ENCODE measurements at places on chromosomes 11 and 22.

DNA sequence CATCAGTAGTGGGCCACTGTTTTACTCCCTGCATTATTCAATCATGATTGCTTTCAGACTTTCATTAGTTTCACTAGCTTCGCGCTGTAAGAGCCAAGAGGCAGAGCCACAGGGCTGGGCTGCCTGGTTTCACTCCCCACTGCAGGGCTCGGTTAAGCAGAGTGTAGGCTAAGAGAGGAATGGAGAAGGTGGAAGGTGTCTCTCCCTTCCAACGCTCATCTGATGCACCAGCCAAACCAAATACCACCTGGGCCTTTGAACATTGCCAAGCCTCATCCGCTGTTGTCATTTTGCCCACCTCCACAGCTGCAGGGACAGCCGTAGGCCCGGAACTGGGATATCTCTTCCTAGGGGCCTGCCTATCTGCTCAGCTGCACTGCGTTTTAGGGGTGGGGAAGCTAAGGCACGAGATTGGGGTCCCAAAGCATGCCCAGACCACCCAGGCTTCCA lies 480 bp upstream of the SMARCB1 start:
- DNase-seq, result no peak

DNA sequence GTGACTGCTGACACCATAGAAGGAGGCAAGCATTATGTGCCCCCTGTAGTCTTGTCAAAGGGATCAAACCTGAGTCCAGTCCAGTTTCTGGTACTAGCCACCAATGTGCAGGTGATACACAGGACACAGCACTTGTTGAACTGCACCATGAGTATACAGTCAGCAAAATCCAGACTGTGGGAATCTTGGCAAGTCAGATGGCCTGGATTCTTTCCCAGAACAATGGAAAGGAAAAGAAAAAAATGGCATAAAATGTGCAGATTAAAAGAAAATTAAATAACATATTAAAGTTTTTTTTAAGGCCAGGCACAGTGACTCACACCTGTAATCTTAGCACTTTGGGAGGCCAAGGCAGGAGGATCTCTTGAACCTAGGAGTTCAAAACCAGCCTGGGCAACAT lies 16.8 kb downstream of the CRY2 start:
- DNase-seq, result no peak

GRCh38 chr11:92766698-92767097 lies 202.8 kb upstream of the MTNR1B start:
- DNase-seq, result no peak

DNA sequence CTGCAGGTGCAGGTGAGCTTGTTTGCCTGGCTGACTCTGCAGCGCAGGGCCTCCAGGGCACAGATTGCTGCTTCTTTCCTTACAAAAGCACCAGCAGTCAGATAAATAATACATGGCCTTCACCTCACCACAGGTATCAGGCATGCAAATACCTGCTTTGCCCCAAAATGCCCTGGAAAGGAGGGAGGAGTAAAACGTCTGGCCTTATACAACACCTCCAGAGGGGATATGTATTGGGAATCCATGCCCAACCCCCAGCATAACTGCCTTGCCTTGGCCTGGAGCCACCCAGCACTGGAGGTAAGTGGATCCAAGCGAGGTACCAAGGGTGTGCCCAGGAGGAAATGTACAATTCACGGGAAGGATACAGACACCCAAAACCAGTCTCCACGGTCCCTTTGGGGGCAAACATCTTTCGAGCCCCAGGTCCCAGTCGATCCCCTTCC lies 860 bp downstream of the TMEM184B start:
- no peak for DNase-seq

- no peak for DNase-seq
Observed at GRCh38 chr11:68773521-68774193, 22.3 kb upstream of the TESMIN start.

GRCh38 chr22:25057013-25057881 lies 104.7 kb downstream of the KIAA1671 start:
- DNase-seq, result no peak

GRCh38 chr22:29139965-29140782 lies 65.5 kb upstream of the EMID1 start:
- no peak for DNase-seq

DNA sequence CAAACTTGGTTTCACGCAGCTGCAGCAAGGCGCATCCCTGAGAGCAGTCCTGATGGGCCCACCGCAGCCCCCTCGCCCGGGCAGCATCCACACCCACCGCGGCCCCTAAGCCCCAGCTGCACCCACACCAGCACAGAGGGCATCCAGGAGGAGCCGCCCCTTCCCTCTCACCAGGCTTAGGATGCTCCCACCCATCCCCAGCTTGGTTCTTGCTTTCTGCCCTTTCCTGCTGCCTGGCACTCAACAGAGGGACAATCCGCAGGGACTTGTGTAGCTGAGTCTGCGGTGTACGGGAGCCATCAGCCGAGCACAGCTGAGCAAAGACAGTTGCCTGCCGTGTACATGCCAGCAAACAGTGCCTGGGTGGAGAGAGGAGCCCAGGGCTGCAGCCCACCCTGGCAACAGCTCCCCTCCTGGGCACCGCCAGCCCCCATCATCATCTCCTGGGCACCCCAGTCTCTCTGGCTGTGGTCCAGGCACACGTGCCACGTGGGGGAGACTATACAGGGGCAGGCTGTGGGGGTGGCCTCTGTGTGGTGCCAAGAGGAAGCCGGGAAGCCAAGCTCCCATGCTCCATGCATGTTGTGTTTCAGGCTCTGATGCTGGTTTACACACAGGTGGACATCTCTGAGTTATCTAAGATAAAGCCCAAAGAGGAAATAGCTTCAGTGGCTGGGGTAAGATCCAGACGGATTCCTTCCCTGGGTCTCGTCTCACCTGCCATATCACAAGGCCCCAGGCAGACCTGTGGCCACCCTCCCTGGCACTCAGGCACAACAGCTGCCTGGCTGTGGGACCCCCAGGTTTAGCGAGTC lies 36.0 kb upstream of the GNB1L start:
- no peak for DNase-seq

DNA sequence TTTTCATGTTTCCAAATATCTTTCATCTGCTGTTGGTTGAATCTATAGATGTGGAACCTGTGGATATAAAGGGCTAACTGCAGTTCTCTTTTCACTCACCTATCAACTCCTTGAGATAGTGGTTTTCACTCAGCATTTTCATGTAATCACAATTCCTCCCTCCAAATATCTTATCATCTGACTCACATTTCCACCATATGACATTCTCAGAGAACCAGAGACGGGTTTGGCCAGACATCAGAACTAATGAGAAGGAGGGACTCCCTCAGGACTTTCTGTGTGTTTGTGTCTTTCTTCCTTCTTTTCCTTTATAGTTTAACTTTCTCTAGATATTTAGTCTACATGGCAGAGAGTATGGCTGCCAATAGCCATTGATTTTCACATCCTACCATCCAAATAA lies 134.8 kb upstream of the DDI1 start:
- DNase-seq, result no peak

GRCh38 chr11:33691066-33691864 lies 9.4 kb downstream of the C11orf91 start:
- DNase-seq, result no peak

DNA sequence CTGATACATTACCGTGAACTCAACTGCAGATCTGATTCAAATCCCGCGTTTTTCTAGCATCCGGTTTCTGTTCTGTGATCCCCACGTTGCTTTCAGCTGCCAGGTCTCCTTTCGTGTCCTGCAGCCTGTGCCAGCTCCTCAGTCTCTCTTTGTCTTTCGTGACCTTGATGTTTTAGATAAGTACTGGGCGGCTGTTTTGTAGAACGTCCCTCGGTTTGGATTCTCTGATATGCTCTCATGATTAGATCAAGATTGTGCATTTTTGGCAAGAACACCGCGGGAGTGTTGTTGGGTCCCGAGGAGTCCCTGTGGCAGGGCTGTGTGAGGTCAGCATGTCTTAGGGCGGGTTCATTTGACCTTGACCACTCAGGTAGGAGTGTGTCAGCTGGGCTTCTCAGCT lies 38.6 kb downstream of the KCNQ1 start:
- no peak for DNase-seq

DNA sequence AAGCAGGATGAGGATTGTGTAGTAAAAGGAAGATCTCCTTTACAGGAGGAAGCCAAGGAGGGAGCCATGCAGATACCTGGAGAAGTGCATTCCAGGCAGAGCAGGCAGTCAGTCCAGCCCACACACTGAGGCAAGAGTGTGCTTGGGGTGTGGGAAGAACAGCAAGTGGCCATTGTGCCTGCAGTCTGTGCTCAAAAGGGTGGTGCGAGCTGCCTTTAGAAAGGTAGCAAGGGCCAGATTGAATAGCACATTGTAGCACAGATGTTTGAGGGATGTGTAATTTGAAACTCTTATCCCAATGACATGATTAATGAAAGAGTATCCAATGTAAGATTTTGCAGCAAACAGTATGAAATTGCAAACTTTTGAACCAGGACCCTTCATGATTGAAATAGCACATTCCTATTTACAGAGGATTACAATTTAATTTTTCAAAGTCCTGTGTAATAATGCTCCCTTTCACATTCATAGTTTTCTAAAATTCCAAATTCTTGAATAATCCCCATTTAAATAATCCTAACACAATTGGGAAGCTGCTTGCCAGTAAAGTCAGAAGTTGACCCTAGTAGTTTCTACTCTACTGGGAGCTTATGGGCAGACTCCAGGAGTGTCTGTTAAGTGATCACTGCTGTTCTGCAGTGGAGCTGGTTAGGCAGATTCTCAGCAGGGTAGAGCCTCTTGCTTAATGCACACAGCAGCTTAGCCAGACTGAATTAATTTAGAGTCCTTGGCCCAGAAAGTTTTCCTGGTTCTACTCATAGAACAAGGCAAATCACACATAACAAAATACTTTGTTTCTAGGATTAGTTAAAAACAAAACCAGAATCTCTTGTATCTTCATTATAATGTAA lies 78.1 kb downstream of the CYB5R2 start:
- no peak for DNase-seq

GRCh38 chr22:20918663-20919218 lies 1.5 kb downstream of the CRKL start:
- DNase-seq, result no peak

- DNase-seq, result no peak
Observed at GRCh38 chr11:118124929-118125535, 27.6 kb downstream of the SCN4B start.

GRCh38 chr22:30574095-30574981 lies at the start of gene GAL3ST1:
Gene GAL3ST1, minus strand, starts transcription at chr22:30574665. Its CDS starts 17,273 bp downstream, at chr22:30557392.
- DNase-seq, result peak; percentile 50

DNA sequence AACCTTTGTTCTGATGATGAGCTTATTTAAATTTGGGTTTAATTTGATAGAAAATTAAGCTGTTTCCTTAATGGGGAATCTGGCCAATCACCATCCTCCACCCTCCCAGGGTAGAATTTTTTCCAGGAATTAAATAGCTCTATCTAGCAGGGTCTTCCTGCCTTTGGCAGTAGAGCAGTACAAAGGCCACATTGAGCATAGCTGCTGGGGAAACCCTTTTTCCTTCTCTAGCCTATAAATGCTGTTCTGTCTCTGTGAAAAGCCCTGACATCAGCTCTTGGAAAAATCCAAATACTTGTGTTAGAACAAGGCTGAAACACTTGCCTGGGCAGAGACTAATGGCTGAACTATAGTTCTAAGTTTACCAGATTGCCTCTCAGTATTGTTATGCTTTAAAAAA lies 55.1 kb downstream of the ARHGEF12 start:
- DNase-seq, result peak; percentile 18

GRCh38 chr11:128240546-128240945 lies 346.8 kb downstream of the ETS1 start:
- DNase-seq, result no peak

GRCh38 chr11:69242266-69242920 lies 51.6 kb upstream of the MYEOV start:
- DNase-seq, result no peak

DNA sequence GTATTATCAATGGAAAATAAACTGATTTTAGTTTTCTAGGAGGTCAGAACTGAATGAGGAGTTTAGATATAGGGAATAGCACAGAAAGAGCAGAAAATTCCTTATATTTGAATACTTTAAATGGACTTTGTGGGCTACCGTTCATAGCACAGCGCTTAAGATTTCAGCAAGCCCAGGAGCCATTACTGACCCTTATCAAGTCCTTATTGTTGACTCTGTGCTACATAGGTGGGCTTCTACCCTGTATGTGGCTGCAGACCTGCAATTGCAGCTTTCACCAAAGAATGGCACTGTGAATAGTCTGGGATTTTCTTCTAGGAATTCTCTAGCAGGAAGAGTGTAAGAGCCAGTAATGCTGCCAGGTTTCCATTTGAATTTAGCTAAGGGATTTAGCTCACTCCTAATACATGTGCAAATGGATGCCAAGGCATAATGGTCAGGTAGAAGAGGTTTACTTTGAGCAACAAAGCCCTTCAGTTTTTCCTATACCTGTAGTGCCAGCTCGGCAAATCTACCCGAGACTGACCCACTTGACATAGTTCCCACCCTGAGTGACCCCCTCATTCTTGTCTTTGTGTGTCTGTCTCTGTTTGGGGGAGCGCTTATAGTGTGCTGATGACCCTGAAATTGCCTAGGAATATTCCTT lies 42.5 kb upstream of the DLAT start:
- DNase-seq, result peak; percentile 67

DNA sequence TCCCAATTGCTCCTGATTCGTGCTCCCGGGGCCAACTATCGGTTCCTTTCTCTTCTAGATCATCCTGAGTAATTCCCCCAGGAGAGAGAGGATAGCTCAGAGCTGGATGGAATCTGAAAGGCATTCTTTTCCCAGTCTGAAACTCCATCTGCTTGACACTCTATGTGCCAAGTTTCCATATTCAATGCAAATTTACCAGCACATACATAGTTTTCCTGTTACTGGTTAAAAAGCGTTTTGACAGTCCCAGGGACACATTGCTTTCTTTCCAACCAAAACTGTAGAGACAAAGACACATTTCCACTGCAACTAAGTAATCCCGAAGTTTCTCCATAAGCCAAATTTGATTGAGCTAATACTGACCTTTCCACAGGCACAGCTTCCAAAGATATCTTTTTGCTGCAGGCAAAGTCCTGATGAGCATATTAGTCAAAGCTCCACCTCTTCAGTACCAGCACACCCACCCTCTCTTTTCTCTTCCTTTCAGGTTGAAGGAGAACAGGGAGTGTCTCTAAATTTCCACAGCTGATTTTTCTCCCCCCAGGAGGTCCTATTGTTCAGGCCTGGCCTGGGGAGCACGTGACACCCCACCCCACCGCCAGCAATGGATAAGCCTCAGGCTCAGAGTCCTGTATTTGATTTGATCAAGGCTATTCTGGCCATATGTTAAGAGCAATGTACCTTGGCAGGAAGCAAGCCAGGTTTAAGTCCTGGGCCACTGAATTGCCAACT lies 9.7 kb upstream of the ANKK1 start:
- DNase-seq, result no peak

- DNase-seq, result no peak
Observed at GRCh38 chr11:115623021-115623451, 118.8 kb upstream of the CADM1 start.

- DNase-seq, result no peak
Observed at GRCh38 chr11:90512846-90513245, 290.0 kb upstream of the CHORDC1 start.

GRCh38 chr11:46099963-46100316 lies 21.3 kb downstream of the PHF21A start:
- no peak for DNase-seq

GRCh38 chr11:73430326-73430725 lies 54.1 kb downstream of the RELT start:
- DNase-seq, result no peak
